ENCODE measurements at places on chromosomes 6 and 20. TPM values are rescaled to one million over a fixed set of nuclear protein-coding genes. Genes with fewer than 3 reads are reported as not detected.

ZNF334 gene
- total RNA-seq, result 12.0 TPM

DNA sequence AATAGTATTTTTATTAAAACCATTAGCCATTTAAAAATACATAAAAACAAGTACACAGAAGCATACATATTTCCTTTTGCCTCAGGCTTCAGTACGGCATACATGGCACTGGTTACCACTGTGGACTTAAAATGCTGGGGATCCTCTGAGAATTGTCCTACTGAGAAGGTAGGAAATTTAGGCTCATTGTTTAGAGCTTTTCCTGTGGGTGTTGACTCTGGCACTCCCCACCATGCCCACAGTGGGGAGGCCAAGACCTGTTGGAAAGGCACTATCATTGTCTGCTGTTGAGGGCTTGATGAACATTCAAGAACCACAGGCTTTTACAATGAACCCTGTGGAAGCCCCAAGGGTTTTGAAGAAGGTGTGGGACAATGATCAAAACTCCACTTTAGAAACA lies 473.4 kb downstream of the BTBD3 start:
- no peak for DNase-seq

DNA sequence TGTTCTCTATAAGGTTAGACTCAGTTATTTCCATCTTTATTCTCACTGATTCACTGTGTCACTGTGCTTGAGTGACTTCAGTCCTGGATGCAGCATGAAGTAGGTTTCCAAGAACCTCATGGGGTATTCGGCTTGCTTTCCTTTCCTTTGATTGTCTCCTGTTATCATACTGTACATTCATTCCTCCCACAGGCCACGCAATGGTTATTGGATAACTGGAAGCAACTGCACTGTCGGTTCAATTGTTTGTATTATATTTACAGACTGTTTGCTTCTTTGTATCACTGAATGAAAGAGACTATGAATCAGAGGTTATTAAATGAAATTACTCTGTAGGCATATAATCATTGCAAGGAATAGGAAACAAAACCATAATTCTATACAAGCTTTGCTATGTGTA lies 129.4 kb downstream of the MAP7 start:
- DNase-seq, result no peak

GRCh38 chr6:139392794-139393193 lies 18.3 kb upstream of the CITED2 start:
- DNase-seq, result peak; percentile 9

EFCAB8 gene
- 0.96 TPM for total RNA-seq

FAM217A gene
- total RNA-seq, result 0.48 TPM

DNA sequence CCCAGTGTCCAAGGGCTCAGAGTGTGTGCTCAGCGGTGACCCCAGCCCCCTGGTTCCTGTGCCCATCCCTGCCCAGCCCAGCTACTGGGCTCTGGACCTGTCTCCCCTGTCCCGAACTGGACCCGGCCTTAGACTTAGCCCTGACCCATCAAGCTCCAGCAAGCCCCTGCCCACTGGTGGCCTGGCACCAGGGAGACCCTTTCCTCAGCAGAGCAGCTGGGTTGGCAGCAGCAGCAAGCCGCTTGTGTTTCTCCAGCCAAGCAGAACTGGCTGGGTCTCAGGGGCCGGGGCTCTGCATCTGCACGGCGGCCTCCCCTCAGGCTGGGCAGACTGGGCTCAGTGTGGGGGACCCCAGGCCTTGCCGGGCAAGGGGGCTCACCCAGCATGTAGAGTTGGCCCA lies 801 bp downstream of the SPDEF start:
- DNase-seq, result no peak

KAT14 gene
- 9.4 TPM for total RNA-seq

FGD2 gene
- 6.5 TPM for total RNA-seq

SMOC2 gene
- 146 TPM for total RNA-seq

BPIFB1 gene
- total RNA-seq, result 1.4 TPM

DNA sequence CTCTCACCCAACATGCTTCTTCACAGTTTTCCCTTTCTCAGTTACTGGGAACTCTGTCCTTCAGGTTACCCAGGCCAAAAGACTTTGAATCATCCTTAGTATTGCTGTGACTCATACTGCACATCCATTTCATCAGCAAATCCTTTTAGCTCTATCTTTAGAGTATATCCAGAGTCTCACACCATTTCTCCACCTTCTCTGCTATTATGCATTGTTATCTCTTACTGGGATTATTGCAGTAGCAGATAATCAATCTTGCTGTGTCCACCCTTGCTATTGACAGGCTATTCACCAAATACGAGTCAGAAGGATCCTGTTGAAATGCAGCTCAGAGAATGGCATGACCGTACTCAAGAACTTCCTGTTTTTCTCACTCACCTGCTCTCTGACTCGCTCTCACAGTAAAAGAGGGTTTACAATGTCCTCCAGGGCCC lies 57.3 kb downstream of the BCKDHB start:
- DNase-seq, result peak; percentile 64

NFATC2 gene
- total RNA-seq, result 14.7 TPM

DNA sequence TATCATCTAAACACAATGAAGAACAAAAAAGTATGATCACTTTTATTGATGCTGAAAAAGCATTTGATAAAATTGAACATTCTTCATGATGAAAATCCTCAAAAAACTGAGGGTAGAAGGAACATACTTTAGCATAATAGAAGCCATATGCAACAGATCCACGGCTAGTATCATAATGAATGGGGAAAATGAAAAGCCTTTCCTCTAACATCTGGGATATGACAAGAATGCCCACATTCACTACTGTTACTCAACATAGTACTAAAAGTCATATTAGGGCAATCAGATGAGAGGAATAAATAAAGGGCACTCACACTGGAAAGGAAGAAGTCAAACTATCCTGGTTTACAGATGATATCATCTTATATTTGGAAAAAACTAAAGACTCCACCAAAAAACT lies 256.6 kb downstream of the RFPL4B start:
- no peak for DNase-seq

DNA sequence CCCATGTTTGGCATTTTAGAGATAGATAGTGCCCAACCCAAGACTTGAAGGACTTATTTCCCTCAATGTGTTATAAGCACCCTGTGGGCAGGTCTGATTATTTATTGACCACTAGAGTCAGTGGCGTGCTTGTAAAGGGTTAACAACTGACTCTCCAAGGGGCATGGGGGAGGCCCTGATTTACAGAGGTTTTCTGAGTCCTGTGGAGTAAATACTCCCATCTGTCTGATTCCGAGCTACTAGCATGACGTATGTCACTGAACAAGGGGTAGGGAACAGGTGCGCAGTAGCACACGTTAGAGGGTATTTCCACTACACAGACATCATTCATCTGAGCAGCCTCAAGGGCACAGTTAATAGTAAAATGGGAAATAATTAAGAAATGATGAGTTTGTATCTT lies 17.4 kb upstream of the TRAM2 start:
- DNase-seq, result no peak

GRCh38 chr6:40714576-40715564 lies 127.7 kb upstream of the LRFN2 start:
- DNase-seq, result no peak

NNAT gene
- total RNA-seq, result 5.3 TPM

- no peak for DNase-seq
Measured at GRCh38 chr6:132392792-132393191, 8.5 kb downstream of the MOXD1 start.

DNA sequence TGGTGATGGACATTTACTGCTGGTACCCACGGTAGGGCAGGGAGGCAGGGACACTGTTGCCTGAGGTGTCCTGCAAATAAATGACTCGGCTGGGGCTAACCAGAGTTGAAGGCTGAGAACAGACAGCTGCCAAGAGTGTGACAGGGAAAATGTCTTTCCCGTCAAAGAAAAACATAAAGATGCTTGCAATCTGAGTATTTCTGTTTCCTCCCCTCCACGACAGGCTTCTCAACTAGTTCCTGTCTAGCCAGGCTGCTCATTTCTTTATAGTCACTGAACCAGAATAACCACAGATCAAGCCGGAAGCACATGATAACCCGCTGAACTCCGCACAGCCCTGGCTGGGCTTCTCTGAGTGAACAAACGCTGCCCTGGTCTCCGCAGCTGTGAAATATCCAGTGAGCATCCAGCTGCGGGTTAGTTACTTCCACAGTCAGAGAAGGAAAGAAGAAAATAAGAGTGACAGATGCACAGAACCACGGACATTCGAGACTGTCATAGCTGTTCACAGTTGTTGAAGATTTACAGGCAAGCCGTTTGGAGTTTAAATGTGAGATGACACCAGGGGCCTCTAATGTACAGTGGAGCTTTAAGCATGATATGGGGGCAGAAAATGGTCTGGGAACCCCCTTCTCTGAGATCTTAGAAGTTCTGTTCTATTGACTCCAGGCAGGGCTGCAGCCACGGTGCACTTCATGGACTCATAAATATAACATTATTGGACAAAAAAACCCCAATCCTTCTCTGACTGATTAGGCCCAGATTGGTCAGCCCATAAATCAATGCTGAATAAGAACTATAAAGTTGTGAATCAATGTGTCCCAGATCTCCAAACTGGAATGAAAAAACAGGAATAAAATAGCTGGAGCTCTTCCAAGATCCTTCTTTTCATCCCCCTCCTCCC lies 299.9 kb upstream of the SUPT3H start:
- DNase-seq, result peak; percentile 76

Data from umbilical cord (tissue), 2 donors.